ENCODE measurements at places on chromosomes 6 and 20.

GRCh38 chr6:38722038-38722437 is 6.9 kb downstream of the DNAH8 start:
- no peak for DNase-seq

- DNase-seq, result no peak
These were observed 41.3 kb downstream of the CARMIL1 start for GRCh38 chr6:25320459-25320858.

DNA sequence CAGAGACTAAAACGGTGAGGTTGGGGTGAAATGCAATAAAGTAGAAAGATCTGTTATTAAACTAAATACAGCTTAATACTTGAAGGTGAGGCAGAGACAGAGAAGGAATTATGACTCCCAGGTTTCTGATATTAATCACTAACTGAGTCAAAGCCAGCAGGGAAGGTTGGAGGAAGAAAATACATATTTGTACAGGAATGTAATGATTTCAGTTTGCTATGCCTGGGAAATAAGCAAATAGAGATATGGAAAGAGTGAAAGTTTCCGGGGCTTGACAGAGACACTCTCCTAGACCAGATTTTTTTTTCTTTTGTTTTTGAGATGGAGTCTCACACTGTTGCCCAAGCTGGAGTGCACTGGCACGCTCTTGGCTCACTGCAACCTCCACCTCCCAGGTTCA is 76.8 kb downstream of the PTPRK start:
- no peak for DNase-seq

- DNase-seq, result peak; percentile 34
These were observed 7.5 kb upstream of the CCDC28A start for GRCh38 chr6:138765896-138766655.

DNA sequence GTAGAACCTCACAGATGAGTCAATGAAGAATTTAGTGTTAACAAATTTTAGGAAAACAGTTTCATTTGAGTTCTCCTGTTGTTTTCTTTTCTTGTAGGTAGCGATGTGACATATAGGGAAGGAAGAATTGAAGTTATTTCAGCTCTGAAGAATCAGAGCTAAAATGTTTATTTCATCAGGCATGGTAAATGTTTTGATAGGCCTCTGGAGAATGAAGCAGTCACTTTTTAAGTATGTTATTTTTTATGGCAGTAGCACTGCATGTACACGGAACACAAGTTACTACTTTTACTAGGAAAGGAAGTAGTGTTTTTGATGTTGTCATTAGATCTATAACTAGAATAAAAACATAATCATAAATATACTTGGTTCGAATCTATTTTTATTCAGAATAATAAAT is 1357.3 kb upstream of the CITED2 start:
- no peak for DNase-seq

GRCh38 chr6:149471801-149472200 is 13.0 kb downstream of the ZC3H12D start:
- DNase-seq, result no peak

DNA sequence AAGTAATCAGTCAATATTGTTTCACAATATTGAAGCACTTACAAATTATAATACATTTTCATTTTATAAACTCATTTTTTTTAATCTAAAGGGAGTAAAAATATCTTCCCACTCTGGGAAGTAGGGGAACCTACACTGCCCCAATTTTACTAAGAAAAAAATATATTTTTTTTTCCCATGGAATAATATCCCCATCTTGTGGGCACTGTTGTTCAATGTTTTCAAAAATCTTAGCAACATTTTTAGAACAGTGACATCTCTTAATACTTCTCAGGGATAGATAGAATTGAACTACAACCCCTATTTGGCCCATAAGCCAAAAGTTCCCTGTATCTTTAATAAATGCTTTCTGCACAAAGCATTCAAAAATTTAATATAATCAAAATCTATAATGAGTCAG is 42.9 kb downstream of the ARHGAP18 start:
- no peak for DNase-seq

DNA sequence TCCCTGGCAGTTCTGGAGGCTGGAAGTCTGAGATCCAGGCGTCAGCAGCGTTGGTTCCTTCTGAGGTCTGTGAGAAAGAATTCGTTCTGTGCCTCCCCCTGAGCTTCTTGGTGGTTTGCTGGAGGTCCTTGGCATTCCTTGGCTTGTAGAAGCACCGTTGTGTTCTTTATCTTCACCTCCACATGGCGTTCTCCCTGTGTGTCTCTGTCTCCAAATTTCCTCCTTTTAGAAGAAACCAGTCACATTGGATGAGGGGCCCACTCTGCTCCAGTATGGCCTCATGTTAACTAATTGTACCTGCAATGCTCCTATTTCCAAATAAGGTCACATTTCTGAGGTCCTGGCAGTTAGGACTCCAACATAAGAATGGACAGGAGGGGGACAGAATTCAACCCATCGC is 73.0 kb upstream of the BACH2 start:
- no peak for DNase-seq

GRCh38 chr6:105553171-105553570 is 150.3 kb upstream of the PREP start:
- DNase-seq, result no peak

DNA sequence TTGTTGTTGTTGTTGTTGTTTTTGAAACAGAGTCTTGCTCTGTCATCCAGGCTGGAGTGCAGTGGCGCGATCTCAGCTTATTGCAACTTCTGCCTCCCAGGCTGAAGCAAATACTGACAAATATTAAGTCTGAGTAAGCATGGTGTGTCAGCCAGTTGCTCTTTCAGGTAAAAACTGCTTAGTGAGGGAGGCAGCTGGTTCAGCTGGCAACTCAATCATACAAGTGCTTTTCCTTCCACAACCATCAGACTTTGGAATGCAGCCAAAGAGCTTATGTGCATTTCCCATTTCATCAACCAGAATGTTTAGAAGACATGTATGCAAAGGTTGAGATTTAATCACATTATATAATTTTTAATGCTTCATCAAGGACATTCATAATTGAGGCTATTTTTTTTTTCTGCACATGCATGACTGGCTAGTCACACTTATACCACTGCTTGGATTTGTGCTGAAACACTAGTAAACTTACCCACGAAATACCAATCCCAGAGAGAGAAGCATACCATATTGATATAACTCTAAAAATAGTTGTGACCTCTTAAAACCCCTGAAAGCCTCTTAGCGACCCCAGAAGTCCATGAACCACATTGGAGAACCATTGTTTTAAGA is 56.0 kb downstream of the CLIC5 start:
- DNase-seq, result no peak

DNA sequence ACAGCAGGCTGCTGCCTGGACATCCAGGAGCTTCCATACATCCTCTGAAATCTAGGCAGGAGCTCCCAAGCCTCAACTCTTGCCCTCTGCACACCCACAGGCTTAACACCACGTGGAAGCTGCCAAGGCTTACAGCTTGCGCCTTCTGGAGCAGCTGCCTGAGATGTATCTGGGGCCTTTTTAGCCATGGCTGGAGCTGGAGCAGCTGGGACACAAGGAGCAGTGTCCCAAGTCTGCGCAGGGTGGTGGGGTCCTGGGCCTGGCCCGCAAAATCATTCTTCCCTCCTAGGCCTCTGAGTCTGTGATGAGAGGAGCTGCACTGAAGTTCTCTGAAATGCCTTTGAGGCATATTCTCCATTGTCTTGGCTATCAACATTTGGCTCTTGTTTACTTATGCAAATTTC is 255.0 kb downstream of the DLL1 start:
- DNase-seq, result no peak

DNA sequence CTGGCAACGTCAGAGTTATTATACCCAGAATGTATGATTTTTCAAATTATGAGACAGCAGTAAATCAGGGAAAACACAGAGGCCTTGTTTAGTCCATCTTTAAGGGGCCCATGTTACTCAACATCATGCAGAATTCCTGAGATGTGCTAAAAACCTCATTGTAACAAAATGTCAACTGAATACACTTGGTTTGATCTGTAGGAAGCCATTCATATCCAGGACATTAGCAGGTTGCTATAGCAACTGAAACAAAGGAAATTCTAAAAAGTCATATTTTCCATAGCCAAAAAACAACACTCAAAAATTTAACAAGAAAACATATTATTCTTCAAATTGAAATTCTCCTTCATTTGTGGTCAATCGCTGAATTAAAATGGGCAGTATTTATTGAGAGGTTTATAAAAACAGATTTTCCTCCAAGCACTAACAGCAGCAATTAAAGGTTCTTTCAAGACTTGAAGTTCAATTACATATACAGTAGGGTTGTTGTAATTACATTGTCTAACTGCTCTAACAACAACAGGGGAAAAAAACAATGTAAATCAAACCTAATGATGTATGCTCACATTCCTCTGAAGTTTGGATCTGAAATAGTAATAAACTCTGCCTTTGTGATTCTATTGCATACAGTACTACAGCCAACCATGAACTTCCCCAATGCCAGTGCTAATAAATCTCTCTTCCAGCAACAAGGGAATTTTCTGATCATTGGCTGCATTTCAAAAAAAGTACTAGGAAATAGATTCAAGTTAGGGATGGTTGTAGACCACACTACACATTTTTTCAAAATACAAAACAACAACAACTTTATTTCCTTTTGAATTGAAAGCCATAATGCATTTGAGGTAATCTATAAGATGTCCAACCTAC is 34.9 kb downstream of the COL12A1 start:
- DNase-seq, result no peak

DNA sequence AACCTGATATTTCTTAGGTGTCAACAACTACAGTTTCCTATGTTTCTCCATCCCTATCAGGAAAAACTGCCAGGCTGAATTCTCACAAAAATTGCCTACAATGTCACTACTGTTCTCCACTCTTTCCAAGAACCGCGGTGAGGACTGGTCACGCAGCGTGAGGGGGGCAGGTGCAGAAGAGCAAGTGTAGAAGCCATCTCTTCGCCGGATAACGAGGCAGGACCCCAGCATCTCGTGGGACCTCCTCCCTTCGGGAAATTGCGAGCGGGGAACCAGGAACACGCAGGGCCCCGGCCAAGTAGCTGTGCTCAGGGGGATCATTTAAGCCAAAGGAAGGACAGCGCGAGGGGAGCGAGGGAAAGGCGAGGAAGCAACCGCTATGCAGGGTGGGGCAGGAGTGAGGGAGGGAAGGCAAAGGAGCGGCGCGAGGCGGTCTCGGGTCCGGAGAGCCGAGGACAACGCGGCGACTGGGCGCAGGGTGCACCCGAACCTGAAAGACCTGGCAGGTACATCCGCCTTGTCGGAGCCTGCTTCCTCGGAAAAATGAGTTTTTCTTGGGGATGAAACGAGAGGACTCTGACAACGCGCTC is 559 bp downstream of the APMAP start:
- DNase-seq, result no peak

DNA sequence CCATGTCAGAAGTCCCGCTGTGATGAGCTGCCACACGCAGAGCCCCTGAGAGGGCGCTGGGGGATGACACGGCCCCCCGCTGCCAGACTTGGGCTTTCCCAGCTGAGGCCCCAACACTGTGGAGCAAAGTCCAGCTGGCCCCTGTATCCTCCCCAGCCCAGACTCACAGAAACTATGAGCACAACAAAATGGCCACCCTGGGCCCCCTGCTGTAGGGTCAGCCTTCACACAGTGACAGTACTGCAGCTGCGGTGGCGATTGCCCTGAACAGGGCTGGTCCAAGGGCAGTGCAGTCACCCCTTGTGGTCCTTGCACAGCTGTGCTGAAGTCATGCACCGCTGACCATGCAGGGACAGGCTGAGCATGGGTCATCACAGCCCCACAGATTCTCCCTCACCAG is 78.2 kb upstream of the CST7 start:
- no peak for DNase-seq

DNA sequence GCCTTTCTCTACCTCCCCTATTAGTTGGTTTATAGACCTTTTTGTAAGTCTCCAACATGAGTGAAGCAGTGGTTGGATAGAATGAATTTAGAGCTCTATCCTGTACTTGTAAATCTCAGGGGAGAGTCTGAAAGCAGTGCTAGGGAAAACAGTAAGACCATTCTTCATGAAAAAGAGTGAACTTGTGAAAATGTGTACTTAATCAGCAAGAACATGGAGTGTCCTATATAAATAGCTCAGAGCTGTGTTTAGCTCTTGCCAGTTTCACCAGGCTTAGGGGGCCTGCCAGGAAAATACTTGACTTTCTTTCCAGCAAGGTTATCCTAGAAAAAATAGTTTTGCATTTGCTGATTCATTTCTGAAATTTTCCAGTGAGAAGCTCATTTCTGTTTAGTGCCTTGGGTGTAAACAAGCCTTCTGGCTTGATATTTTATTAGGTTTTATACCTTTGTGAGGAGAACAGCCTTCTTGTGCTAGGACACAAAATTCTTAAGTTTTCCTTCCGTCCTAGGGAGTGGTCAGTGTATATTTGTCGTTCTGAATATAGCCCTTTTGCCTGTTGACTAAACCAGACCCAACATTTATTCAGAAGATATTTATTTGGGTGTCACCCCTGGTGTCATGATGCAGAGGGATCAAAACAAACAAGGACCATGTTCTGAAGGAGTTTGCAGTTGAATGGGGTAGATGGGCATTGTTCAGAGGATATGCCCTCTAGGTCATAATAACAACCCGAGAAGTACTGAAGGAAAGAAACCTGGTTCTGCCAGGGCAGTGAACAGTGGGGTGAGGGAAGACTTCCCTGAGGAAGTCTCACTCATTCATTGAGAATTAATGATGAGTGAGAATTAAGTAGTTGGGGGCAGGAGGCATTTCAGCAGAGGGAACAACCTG is 7.6 kb downstream of the ARFGEF2 start:
- DNase-seq, result no peak

Data from CD4-positive, alpha-beta memory T cell (primary cell).